ENCODE measurements at places on chromosomes 12 and 14.
A peak's percentile ranks its signal among the peaks of the same experiment; 100 is the strongest.

DNA sequence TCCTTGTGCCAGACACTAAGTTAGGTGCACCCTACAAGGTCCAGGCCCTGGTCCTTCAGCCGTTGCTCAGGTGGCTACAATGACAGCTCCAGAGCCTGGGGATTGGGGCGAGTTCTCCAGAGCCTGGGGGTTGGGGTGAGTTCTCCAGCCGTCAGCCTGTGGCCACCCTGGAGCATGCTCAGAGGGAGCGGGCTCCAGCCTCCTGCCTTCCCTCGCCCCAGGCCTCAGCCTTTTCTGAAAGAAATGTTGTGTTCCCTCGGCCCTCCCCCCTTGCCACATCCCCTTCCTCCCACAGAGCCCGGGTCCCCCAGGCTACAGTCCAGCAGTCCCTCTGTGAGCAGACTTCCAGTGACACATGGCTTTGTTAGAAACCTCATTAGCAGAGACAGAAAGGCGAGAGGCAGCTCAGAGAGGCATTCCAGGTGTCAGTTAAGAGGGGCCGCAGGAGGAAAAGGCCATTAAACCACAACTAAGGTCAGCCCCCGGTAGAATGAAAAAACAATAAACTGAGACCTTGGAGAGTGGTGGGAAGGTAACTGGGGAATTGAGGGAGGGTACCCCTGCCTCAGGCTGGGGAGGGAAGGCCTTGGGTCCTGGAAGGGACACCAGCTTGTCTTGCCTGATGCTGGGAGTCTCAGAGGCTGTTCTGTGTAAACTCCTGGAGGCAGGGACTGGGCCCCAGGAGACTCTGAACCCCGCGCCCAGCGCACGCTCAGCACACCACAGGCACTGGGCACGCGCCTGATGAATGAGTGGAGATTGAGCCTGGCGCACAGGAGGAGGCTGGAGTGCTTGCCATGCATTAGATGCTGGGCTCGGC lies 23.1 kb upstream of the COL2A1 start:
- no peak for DNase-seq

DNA sequence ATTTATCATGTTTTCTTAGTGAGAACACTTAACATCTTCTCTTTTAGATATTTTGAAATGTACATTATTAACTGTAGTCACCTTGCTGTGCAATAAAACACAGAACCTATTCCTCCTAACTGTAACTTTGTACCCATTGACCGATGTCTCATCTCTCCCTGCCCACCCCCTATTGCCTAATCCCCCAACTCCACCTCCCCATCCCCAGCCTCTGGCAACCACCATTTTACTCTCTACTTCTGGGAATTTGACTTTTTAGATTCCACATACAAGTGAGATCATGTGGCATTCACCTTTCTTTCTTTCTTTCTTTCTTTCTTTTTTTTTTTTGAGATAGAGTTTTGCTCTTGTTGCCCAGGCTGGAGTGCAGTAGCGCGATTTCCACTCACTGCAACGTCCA lies 4.4 kb upstream of the CCDC198 start:
- no peak for DNase-seq

- DNase-seq: peak; percentile 53
Observed at GRCh38 chr14:68308726-68309520, 483.9 kb downstream of the ZFP36L1 start.

GRCh38 chr12:16307856-16308475 lies 30.5 kb upstream of the SLC15A5 start:
- DNase-seq: no peak

DNA sequence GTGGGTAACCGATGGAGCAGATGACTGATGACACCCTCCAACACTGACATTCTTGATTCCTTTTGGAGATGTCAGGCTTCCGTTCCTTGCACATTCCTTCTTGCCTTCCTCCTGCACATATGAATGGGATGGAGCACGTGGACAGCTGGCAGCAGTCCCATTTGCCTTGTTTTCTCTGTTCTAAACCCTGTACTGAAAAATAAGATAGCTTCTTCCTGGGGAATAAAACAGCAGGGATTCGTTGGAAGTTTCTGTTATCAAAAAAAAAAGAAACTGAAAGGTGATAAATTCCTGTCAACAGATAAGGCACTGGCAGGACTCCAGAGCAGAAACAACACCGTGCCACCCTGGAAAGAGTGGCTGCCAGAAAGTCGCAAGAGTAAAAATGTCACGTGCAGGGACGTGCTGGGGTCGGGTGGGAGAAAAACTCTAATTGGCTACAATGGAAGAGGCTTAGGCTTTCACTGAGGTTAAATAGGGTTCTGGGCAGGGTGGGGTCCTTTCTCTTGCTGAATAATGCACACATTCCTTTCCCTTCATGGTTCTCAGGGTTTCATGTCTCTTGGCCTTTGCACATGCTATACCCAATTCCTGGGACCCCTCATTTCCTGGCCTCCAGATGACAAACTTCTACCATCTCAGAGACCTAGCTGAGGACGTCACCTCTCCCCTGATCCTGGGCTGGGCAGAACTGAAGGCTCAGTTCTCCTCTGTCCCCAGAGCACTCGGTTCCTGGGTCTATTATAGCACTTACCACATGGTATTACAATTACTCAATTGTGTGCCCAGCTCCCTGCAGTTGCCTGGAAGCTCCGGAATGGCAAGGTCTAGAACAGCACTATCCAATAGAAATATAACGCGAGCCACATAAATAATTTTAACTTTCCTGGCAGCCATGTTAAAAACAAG lies 7.0 kb upstream of the NUAK1 start:
- DNase-seq: no peak

DNA sequence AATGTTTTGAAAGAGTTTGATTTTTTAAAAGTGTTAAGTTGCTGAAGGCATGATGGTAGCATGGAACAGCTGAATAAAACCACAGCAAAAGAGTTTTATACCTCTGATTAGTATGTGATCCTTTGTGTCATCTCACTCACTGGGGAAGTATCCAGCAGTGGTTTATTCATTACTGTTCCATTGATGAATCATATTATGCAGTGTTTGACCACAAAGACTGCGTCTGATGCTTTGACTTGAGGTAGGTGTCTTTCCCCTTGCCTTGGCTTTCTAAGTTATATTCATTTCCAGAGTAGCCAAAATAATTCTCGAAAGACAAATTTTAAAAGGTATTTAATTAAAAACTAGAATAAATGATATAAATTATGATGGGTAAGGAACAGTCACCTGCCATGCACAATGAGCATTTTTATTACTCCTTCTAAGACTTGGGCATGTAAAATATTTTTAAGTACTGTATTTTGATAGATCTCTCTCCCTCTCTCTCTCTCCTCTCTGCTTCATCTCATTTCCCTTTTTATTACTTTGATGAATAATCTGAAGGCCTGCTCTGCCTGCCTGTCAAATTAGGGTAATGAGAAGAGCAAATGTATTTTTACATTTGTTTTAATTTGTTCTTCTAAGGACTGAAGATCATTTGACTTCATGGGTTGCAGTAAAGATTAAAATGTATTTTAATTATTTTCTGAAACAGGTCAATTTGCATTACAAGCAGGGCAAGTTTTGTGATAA lies 164.9 kb downstream of the NAV3 start:
- peak; percentile 27 for DNase-seq

GRCh38 chr12:128857133-128857763 lies 4.0 kb downstream of the GLT1D1 start:
- DNase-seq: no peak

DNA sequence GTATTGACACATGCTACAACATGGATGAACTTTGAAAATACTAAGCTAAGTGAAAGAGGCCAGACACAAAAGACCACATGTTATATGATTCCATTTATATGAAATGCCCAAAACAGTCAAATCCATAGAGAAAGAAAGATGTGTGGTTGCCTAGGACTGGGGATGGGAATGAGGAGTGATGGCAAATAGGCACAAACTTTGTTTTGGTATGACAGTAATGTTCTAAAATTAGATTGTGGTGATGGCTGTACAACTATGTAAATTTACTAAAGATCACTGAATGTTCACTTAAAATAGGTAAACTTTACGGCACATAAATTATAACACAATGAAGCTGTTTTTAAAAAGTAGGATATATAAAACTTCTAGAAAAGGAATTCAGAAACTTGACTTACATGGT lies 41.7 kb downstream of the PPP1R13B start:
- no peak for DNase-seq

GRCh38 chr12:127677537-127678131 lies 589.3 kb upstream of the TMEM132C start:
- peak; percentile 93 for DNase-seq

DNA sequence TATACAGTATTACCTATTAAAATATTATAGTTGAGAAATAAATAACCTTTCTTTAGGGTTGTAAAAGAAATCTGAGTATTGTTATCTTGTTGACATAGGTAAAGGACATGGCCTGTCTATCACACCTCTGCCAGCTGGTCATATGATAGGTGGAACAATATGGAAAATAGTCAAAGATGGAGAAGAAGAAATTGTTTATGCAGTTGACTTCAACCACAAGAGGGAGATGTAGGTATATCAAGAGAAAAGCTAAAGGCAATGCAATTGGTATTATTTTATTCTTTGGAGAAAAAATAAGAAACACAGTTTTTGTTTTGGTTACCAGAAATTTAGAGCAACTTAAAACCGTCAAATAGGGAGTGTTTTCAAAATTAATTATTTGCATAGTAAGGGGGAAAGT lies 13.5 kb downstream of the CPSF2 start:
- DNase-seq: peak; percentile 79

DNA sequence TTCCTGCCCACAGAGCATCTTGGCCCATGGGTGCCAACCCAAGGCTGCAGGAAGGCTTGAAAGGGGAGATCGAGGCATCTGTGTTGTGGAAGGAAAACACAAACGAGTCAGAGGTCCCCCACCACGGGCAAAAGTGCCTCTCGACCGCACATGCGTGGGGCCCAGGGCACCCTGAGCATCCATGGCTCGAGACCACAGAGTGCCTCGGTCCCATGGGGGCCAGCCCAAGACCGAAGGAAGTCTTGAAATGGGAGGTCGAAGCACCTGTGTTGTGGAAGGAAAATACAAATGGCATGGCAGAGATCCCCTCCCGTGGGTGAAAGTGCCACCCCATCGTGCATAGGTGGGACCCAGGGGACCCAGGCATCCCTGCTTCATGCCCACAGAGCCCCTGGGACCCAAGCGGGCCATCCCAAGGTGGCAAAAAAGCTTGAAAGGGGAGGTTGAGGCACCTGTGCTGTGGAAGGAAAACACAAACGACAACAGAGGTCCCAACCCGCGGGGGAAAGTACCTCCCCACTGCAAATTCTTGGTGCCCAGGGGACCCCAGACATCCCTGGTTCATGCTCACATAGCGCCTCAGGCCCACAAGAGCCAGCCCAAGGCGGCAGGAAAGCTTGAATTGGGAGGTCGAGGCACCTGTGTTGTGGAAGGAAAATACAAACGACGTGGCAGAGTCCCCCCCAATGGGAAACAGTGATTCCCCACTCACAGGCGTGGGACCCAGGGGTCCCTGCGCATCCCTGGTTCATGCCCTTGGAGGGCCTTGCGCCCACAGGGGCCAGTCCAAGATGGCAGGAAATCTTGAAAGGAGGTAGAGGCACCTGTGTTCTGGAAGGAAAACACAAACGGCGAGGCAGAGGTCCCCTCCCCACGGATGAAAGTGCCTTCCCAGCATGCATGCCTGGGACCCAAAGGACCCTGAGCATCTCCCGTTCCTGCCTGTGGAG lies 373.0 kb downstream of the ALG10 start:
- no peak for DNase-seq

DNA sequence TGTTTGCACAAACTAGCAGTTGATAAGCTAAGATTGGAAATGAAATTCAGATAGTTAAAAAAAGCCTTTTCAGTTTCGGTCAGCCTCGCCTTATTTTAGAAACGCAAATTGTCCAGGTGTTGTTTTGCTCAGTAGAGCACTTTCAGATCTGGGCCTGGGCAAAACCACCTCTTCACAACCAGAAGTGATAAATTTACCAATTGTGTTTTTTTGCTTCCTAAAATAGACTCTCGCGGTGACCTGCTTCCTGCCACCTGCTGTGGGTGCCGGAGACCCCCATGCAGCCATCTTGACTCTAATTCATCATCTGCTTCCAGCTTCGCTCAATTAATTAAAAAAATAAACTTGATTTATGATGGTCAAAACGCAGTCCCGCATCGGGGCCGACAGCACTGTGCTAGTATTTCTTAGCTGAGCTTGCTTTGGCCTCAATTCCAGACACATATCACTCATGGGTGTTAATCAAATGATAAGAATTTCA lies 335.6 kb downstream of the TMEM121 start:
- DNase-seq: no peak

DNA sequence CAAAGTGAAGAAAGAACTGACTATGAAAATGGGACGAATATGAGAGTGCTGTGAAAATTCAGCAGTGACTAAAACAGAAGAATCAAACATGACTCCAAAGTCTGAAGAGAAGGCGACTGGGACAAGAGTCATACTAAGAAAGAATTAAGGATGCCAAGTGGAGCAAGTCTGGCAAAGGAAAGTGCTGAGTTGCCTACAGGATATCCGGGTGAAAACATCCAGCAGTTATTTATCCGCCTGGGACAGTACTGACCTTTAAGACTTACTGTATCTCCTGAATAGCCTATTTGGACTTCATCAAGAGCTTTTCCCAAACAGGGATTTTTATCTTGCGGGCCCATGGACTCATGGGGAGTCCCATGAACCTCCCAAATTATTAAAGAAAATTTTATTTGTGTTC lies 41.1 kb downstream of the KICS2 start:
- DNase-seq: peak; percentile 63

DNA sequence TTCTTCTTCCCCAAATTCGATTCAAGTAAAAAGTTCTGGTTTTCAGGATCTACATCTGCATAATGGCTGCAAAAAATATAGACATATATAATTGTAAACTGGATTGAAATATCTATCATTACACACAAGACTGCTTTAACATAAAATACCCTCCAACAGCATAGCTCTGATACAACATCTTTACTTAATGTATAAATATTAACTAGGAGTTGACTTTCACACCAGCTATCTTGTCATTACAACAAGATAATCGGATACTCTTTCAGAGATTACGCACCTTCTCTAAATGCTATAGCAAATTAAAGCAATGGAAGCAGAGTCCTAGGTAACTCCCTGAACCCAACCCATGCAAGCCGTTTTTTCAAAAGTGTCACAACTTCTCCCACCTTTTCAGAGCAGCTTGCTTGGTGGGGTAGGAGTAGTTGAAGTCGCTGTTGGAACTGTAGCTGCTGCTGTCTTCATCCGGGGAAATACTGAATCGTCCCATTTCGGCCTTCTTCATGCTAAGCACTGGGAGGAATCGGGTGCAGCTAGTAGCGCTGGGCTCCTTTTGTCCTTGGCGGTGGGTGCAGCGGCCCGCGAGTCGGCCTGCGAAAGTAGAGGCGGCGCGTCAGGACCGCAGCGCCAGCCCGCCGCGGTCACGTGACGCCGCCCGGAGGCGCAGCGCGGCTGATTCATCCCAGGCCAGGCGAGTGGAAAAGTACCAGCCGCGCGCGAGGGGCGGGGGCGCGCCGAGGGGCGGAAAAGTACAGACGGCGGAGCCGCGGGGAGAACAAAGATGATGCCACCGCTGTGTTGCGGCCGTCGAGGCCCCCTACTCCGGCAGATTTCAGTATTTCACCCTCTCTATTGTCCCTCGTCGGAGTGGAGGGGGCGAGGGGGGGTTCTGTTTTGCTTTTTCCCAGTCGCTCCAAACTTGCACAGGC lies 1.5 kb downstream of the SLC38A2 start:
- DNase-seq: peak; percentile 93

GRCh38 chr12:82877963-82878362 lies 191.3 kb downstream of the TMTC2 start:
- no peak for DNase-seq

All from adipocyte (in vitro differentiated cells).